ENCODE measurements at places on chromosomes 1 and 21. TPM values are rescaled to one million over a fixed set of nuclear protein-coding genes. Genes with fewer than 3 reads are reported as not detected.

- no peak overlapping the region for H3K4me3 ChIP-seq
- no peak overlapping the region for H3K27ac ChIP-seq
- H3K36me3 ChIP-seq, result no peaks in the 10 kb centered on the region
- DNase-seq, result no peak
- no peaks in the 10 kb centered on the region for H3K4me1 ChIP-seq
Measured at GRCh38 chr1:173275496-173275895, 68.4 kb upstream of the TNFSF4 start.

- H3K36me3 ChIP-seq, result no peaks in the 10 kb centered on the region
- peaks cover 12% of the 10 kb centered on the region for H3K4me1 ChIP-seq
- no peaks in the 10 kb centered on the region for H3K27me3 ChIP-seq
- no peak overlapping the region for H3K4me3 ChIP-seq
- DNase-seq, result no peak
Measured at GRCh38 chr1:50651476-50652263, 228.4 kb upstream of the DMRTA2 start.

DNA sequence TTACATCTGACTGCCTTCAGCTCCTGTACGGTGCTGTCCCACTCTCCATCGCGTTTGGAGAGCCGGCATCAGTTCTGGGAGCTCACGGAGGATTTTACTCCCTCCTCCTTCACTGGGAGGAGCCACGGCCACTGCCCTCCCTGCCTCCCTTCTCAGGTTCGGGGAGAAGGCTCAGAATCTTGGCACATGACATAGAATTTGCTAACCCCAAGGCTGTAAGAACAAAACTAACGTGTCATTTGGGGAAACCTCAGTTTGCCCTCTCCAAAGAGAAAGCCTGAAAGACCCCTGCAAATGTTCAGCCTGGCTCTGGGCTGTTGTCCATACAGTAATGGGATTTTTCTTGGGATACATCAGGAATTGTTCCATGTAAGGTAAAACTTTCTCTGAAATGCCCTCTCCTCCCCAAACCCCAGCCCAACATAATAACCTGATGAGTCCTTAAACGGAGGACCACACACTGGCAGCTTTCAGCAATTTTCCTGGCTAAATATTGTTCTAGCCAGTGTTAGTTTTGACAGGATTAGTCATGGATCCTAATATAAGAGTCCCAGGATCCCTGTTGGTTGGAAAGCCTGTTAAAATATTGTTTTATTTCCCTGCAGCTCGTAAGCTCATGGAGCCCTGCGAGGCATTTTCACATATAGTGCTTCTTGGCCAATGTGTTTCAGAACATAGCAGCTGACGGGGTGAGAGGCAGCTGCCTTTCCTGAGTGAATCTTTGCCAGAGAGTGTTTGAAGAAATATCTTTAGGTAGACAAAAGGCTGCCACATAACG lies 98.8 kb downstream of the RHOU start:
- H3K27me3 ChIP-seq, result no peaks in the 10 kb centered on the region
- H3K36me3 ChIP-seq, result no peaks in the 10 kb centered on the region
- no peak for DNase-seq

GRCh38 chr1:87511449-87511848 lies 182.8 kb downstream of the LMO4 start:
- peaks cover 15% of the 10 kb centered on the region for H3K4me1 ChIP-seq
- H3K27me3 ChIP-seq, result no peaks in the 10 kb centered on the region
- no peak for DNase-seq
- no peak overlapping the region for H3K4me3 ChIP-seq

DNA sequence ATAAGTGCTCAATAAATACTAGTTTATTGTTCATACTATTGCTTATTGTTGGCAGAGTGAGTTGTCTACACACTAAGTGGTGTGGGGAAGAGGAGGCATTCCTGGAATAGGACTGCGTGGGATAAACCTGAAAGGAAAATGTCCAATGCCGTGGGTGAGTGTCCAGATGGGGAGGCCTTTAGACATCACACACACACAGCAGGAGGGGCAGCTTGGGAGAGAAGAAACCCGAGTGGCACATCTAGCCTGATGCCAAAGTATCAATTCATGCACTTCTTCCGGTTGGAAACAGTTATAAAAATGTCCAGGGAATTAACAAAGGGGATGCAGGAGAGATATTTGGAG lies 27.3 kb downstream of the CCN1 start:
- H3K27me3 ChIP-seq, result no peaks in the 10 kb centered on the region
- H3K27ac ChIP-seq, result no peak overlapping the region
- H3K36me3 ChIP-seq, result no peaks in the 10 kb centered on the region
- no peak overlapping the region for H3K4me3 ChIP-seq
- peaks cover 12% of the 10 kb centered on the region for H3K4me1 ChIP-seq

DNA sequence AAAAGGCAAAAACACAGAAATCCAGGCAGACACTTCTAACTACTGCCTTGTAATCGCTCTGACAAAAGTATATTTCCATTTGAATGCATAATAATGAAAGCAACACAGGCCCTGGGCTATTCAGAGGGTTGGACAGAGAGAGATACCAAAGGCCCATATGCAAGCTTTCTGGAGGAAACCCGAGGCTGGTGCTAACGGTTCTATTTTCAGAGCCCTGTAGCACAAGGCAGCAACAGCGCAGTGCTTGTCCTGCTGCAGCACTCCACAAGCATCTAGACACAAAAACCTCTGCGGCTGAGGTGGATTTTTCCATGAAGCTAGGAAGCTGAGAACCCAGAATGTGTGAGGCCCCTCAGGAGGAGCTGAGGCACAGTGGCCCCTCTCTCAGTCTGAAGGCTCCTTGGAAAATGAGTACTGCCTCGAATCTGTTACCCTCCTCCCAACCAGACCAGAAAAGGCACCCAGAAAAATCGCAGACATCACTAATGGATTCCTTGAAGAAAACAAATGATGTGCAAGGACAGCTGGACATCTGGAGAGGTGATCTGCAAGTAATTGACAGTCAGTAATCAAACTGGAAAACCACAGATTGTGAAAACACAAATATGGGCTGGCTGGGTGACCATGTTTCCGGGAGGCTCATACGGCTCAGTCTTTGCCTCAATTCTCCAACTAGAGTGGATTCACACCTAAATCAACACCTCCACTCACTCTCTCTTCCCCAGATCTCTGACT lies 54.0 kb downstream of the COLGALT2 start:
- no peak for DNase-seq
- no peaks in the 10 kb centered on the region for H3K4me1 ChIP-seq

- H3K4me1 ChIP-seq, result no peaks in the 10 kb centered on the region
- DNase-seq, result no peak
- no peaks in the 10 kb centered on the region for H3K36me3 ChIP-seq
- H3K27ac ChIP-seq, result no peak overlapping the region
- no peak overlapping the region for H3K4me3 ChIP-seq
- no peaks in the 10 kb centered on the region for H3K27me3 ChIP-seq
Measured at GRCh38 chr1:175376194-175376593, 183.6 kb upstream of the KIAA0040 start.

GRCh38 chr21:33587792-33588484 lies 546 bp downstream of the DONSON start:
- H3K27me3 ChIP-seq, result no peaks in the 10 kb centered on the region
- no peak for DNase-seq
- H3K4me1 ChIP-seq, result peaks cover 18% of the 10 kb centered on the region
- no peaks in the 10 kb centered on the region for H3K36me3 ChIP-seq
- H3K27ac ChIP-seq, result peak overlapping the region; percentile 85

- H3K4me3 ChIP-seq, result no peak overlapping the region
- DNase-seq, result no peak
- no peak overlapping the region for H3K27ac ChIP-seq
- no peaks in the 10 kb centered on the region for H3K27me3 ChIP-seq
- H3K36me3 ChIP-seq, result no peaks in the 10 kb centered on the region
Measured at GRCh38 chr1:172720339-172720738, 61.4 kb downstream of the FASLG start.

DNA sequence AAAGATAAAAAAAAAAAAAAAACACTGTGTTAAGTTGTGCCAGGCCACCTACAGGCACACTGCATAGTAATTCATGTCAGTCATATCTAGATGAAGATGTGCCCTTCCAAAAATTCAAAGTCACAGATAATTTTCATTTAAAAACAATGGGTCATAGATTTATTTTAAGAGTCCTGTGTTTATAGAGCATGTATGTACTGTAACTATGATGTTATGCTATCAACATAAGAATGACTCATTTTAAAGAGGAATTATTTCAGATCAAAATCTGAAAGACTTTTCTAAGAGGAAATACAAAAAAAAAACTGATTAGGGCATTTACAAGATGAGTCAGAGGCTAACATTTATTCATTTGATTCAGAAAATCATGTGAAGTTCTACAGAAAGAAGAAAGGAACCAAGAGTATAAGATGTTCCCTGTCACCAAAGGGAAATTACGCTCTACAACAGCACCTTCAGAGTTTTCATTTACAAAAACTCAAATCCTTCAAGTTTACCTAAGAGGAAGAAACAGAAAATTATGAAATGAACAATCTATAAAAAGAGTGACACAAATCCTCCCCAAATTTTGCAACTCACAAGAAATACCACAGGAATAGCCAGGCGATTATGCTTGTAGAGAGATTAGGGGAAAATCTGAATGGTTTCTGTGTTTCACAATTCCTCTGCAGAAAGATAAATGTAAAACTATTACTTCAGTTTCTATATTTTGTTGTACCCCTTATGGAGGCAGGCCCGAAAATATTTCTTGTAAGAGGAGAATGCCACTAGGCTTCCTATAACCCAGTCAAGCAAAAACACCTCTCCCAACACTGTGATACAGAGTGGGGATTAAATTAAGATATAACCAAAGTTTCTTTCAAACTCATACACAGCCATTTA lies 13.8 kb downstream of the TP53BP2 start:
- DNase-seq, result no peak
- no peaks in the 10 kb centered on the region for H3K27me3 ChIP-seq
- H3K4me3 ChIP-seq, result no peak overlapping the region
- H3K36me3 ChIP-seq, result no peaks in the 10 kb centered on the region

- no peak for DNase-seq
- H3K36me3 ChIP-seq, result no peaks in the 10 kb centered on the region
- no peak overlapping the region for H3K27ac ChIP-seq
- peaks cover 33% of the 10 kb centered on the region for H3K4me1 ChIP-seq
Measured at GRCh38 chr21:33645730-33646129, 3.4 kb downstream of the ITSN1 start.

DNA sequence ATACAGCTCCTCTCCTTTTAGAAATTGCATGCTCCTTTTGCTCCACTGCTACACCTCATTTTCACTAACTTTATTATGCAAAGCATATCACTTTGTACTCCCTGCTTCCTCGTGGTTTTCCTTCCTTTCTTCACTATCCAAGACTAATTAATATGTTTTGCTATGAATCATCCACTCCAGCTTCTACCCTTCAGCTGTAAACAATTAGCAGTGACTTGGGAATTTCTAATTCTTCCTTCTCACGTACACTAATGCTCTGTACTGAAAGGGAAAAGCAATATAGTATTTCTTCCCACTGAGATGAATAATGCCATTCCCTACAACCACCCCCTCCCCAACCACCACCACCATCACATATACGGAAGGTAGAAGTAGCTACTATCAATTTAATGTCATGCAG lies 1917.0 kb downstream of the MRPL39 start:
- DNase-seq, result no peak
- no peak overlapping the region for H3K27ac ChIP-seq
- no peaks in the 10 kb centered on the region for H3K27me3 ChIP-seq

DNA sequence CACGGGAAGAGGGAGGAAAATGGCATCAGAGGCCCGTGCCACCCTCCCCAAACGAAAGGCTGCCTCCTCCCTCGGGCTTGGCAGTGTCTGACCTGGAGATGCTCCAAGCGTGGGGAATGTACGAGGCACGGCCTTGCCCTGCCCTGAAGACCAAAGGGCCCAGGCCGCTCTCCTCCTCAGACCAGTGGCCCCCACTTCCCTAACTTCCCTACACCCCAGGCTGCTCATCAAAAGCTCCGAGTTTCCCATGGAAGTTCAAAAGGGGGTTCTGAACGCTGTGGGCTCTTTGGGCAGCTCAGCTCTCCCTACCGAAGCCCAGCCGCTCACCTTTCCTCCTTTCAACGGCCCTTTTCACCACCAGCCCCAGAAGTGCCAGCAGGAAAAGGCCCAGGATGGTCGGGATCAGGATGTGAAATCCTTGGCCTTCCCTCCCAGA lies 11.8 kb downstream of the FCMR start:
- no peaks in the 10 kb centered on the region for H3K27me3 ChIP-seq
- H3K4me1 ChIP-seq, result peaks cover 16% of the 10 kb centered on the region
- H3K4me3 ChIP-seq, result peak overlapping the region; percentile 57
- peak overlapping the region; percentile 15 for H3K27ac ChIP-seq
- H3K36me3 ChIP-seq, result no peaks in the 10 kb centered on the region
- no peak for DNase-seq

- H3K4me3 ChIP-seq, result no peak overlapping the region
- no peak for DNase-seq
- no peak overlapping the region for H3K27ac ChIP-seq
- peaks cover 25% of the 10 kb centered on the region for H3K4me1 ChIP-seq
Measured at GRCh38 chr1:8031176-8031785, 5.2 kb upstream of the ERRFI1 start.

DNA sequence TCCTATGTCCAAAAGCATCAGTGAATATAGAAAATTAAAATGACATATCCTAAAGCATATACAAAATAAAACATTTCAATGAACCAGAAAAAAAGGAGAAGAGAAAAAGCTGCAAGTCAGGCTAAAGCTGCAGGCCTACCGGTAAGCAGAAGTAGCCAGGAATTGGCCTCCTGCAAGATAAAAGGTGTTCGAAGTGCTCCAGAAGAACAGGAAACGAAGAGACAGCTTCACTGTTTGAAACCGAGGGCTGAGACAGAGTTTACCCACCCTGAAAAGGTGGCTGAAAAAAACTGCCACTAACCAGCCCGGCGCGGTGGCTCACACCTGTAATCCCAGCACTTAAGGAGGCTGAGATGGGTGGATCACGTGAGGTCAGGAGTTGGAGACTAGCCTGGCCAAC lies 37.4 kb downstream of the NSL1 start:
- no peaks in the 10 kb centered on the region for H3K27me3 ChIP-seq
- no peak overlapping the region for H3K4me3 ChIP-seq
- peaks cover 19% of the 10 kb centered on the region for H3K4me1 ChIP-seq
- DNase-seq, result no peak

GRCh38 chr21:32907521-32907920 lies 118.2 kb upstream of the OLIG2 start:
- no peaks in the 10 kb centered on the region for H3K36me3 ChIP-seq
- no peak overlapping the region for H3K4me3 ChIP-seq
- H3K27me3 ChIP-seq, result no peaks in the 10 kb centered on the region
- no peak for DNase-seq

- H3K36me3 ChIP-seq, result no peaks in the 10 kb centered on the region
- H3K4me3 ChIP-seq, result peak overlapping the region; percentile 97
- peaks cover 49% of the 10 kb centered on the region for H3K4me1 ChIP-seq
- peak overlapping the region; percentile 92 for H3K27ac ChIP-seq
Measured at GRCh38 chr1:205813755-205814058, 709 bp upstream of the SLC41A1 start.

- H3K27me3 ChIP-seq, result no peaks in the 10 kb centered on the region
- no peaks in the 10 kb centered on the region for H3K36me3 ChIP-seq
- H3K27ac ChIP-seq, result no peak overlapping the region
- no peaks in the 10 kb centered on the region for H3K4me1 ChIP-seq
- no peak overlapping the region for H3K4me3 ChIP-seq
- no peak for DNase-seq
Measured at GRCh38 chr21:35603494-35603893, 456.8 kb downstream of the SETD4 start.

- peak overlapping the region; percentile 69 for H3K4me3 ChIP-seq
- H3K27me3 ChIP-seq, result no peaks in the 10 kb centered on the region
- H3K4me1 ChIP-seq, result peaks cover 64% of the 10 kb centered on the region
- DNase-seq, result no peak
- H3K36me3 ChIP-seq, result no peaks in the 10 kb centered on the region
Measured at GRCh38 chr1:109621379-109622136, 1.9 kb downstream of the AMPD2 start.

The VPS13D gene
- 88.9 TPM for total RNA-seq

The DIPK1A gene
- total RNA-seq, result 7.9 TPM

The LGALS8 gene
- 38.1 TPM for total RNA-seq

The NCF2 gene
- 12.5 TPM for total RNA-seq

The ADORA3 gene
- 5.2 TPM for total RNA-seq

The PCAT6 gene
- not detected for total RNA-seq

The TLR5 gene
- total RNA-seq, result 15.2 TPM

The ZNF648 gene
- total RNA-seq, result not detected

The SLAMF7 gene
- total RNA-seq, result 2.2 TPM

The TCP10L gene
- total RNA-seq, result not detected

All from vagina (tissue), 2 donors.